Central memory CD4-positive, alpha-beta T cell (primary cell): ENCODE measurements at places on chromosomes 3 and 15.

DNA sequence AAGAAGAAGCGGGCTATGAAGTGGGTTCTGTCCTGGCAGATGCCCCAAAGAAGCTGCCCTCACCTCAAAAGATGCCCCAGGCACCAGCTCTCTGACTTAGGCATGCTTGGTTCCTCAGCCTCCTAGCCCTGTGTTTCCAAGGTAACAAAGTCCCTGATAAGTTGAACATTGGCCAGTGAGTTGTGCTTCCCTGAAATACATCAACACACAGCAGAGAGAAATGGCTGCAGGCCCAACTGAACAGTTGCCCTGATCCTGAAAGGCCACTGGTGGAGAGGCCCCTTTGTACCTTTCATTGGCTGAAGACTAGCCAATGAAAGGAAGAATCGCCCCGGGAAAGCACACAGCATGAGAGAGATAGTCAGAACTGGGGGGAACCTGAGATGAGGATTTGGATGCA lies 169.9 kb upstream of the CTNNB1 start:
- DNase-seq: no peak

GRCh38 chr3:149553781-149554451 lies 79.4 kb downstream of the TM4SF4 start:
- no peak for DNase-seq

DNA sequence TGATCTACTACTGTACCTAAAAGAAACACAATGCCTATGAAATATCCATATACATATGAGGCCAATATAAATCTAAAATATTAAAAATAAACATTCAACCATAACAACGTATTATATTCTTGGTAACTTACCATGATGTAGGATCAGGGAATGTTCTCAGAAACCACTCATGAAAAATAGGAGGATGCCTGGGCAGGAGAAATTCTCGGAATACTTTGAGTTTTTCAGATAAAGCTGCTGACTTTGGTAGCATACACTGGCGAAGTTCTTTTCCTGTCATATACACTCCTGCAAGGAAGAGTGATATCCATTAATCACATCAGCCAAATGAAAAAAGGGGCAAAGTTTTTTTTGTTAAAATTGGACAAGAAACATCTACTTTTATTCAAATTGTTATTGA lies 11.3 kb upstream of the XRN1 start:
- no peak for DNase-seq

DNA sequence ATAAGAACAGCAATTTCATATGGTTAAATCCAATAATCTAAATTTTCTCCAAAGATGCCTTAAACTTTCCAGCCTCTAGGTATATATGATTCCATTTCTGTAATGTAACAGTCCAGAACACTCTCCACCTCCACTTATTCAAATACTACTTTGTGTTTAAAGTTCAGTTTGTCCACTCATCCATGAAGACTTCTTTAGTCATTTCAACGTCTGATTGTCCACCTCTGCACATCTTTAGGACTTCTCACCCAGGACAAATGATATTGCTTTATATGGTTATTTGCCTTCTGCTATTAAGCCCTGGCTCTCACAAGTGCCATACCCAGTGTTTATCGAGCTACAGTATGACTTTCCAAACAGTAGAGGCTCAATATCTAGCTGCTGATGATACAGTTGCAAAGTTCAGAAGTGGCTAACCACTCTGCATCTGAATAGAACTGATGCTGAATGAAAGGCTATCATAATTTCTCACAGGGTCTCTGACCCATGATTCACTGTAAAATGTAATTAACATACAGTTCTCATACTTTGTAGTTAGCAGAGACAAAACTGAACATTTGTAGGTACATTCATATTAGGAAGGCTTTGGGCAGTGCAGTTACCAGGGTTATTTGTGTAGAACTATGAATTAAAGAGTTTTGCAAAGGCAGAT lies 93.7 kb upstream of the MBNL1 start:
- no peak for DNase-seq

DNA sequence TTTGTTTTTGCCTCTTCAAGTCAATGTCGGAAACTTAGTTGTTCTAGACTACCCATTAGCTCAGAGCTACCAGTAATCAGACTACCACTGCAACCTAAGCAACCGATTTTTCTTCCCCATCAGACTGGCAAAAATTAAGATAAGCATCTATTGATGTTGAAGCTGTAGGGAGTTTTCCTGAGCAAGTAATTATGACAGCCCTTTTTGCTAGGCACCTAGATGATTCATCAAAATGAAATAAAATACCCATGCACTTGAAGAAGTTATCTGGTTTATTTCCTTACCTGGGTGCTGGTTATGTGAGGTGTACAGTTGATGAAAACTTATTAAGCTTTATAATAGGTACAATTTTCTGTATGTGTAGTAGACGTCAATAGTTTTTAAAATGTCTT lies 554 bp upstream of the COMMD4 start:
- no peak for DNase-seq

GRCh38 chr3:102129760-102130608 lies 280.7 kb downstream of the NFKBIZ start:
- DNase-seq: no peak

DNA sequence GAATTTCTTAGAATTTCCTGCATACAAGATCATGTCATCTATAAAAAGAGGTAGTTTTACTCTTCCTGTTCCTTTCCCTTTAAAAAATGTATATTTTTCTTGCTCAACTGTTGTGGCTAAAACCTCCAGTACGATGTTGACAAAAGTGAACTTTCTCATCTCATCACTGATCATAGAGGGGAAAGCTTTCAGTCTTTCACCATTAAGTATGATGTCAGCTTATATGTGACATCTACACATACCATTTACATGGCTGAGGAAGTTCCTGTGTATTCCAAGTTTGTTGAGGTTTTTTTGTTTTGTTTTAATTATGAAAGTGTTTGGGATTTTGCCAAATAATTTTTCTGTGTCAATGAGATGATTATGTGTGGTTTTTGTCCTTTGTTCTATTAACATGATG lies 173.6 kb downstream of the PLD1 start:
- no peak for DNase-seq

GRCh38 chr3:162111861-162112260 lies 615.3 kb downstream of the OTOL1 start:
- no peak for DNase-seq

DNA sequence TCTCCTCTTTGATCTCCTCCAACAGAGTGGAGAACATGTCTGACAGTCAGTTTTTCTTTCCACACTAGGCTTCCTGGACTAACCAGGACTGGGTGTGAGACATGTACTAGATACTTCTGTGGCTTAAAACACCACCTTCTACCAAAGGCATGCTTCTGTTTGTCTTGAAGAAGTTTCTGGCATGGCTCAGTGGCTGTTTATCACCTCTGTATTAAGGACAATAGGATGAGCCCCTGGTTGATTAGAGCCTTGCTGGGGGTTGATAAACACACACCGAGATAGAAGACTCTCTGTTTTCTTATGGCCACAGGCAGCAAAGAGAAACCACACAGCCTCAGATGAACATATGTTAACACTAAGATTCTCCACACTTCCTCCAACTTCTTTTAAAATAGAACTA lies 40.5 kb downstream of the SV2B start:
- no peak for DNase-seq

DNA sequence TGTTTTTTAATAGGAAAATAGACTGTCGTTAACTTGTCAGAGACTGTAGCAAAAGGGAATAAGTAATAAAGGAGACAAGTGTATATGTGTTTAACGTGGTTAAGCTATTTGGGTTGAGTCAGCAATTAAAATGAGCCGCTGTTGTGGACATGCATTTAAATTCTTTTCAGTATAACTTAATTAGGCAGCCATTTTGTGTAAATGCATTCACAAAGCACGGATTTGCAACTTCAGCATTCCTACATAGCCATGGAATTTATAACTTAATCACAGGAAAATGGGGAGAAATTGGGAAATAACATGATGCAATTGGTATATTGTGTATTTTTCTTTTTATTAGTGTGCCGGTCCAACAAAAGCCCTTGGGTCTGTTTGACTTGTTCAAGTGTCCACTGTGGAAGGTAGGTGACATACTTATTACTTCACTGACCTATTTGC lies 27.9 kb downstream of the USP3 start:
- DNase-seq: no peak

DNA sequence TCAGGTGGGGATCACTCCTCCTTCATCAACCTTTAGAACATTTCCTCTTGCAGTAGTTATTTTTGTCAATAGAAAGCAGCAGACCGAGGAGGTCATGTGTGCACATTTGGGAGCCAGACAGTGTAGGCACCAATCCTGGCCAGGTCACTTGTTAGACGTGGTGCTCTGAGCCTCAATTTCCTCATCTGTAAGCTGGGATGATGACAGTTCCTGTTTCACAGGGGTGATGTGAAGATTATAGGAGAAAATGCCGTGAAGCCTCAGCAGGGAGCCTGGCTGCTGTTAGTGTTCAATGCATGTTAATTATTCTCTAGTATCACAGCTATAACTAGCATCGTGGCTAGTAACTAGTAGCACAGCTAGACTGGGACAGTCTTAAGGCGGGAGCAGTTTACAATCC lies 64.7 kb downstream of the ATP2B2 start:
- no peak for DNase-seq

- DNase-seq: no peak
These were observed 4.1 kb upstream of the HLTF start for GRCh38 chr3:149090461-149090860.

DNA sequence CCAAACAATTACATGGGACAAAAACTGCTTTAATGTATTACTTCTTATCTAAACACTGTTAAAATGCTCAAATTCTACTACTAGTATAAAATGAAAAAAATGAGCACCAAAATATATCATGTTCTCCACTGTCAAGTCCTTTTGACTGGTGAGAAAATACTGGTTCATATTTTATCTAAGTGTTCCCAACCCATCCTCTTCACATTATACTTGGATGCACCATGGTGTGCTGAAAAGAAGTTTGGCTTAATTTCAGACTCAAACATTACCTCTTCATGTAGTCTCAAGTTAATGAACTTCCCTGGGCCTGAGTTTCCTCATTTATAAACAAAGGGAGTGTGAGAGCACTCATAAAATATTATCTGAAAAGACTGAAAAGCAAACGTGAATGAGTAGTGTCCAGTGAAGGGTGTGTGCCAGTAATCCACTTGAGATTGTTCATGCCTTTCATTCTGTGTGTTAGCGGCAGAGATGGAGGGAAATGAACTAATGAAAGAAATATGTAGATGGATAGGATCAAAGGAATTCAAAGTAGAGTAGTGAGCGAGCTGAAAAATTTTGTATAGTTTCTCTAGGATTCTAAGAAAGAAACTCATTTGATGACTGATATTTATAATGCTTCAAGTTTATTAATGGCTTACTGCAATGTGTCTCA lies 263.2 kb downstream of the NLGN1 start:
- DNase-seq: no peak

DNA sequence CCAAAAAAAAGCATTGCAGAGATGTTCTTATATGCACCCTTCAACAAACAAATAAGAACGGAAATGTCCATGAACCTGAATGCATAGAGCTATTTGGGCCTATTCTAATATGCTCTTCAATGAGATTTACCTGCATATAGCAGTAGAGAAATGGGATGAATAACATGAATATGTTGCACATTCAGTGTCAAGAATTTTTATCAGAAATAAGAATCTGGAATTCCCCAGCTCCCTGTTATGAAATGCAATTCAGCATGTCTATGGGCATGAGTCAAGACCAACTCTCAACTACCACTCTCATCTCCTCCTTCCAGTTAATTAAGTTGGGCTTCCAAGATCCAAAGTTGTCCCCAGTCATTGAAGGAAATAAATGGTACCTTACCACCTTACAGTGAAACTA lies 133.7 kb upstream of the ALCAM start:
- no peak for DNase-seq

- no peak for DNase-seq
These were observed 120.0 kb downstream of the SSR3 start for GRCh38 chr3:156434921-156435320.

GRCh38 chr3:58556001-58556400 lies 19.0 kb upstream of the ACOX2 start:
- DNase-seq: no peak

DNA sequence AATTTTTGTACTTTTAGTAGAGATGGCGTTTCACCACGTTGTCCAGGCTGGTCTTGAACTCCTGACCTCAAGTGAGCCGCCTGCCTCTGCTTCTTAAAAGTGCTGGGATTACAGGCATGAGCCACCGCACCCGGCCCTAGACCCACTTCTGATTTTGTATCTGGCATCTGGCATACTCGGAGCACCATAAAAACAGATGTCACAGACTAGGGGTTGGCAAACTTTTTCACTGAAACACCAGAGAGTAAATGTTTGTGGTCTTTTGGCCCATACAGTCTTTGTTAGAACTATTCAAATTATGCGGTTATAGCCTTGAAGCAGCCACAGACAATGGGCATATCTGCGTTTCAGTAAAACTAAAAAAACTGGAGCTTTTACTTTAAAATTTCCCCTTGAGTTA lies 110.7 kb downstream of the TJP1 start:
- no peak for DNase-seq

DNA sequence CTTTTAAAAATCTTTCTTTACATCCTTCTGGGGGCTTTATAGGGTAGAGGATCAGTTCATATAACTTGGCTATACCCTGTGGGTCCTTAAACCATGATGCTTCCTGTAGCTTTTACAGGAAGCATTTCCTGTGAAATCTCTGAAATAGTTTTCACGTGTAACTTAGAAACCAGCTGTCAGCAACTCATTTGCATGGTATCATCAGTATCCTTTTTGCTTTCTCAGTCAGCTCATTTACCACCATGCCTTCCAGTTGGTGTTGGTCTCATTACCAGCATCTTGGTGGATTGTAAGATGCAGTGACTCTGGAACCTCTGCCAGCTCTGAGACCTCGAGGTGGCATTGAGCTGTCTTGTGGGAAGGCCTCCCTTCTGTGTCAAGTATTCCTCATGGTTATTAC lies 96.7 kb upstream of the MYZAP start:
- DNase-seq: no peak

GRCh38 chr3:155996882-155997281 lies 123.5 kb upstream of the KCNAB1 start:
- no peak for DNase-seq

- DNase-seq: no peak
These were observed 65.2 kb downstream of the MYLK start for GRCh38 chr3:123818921-123819429.

DNA sequence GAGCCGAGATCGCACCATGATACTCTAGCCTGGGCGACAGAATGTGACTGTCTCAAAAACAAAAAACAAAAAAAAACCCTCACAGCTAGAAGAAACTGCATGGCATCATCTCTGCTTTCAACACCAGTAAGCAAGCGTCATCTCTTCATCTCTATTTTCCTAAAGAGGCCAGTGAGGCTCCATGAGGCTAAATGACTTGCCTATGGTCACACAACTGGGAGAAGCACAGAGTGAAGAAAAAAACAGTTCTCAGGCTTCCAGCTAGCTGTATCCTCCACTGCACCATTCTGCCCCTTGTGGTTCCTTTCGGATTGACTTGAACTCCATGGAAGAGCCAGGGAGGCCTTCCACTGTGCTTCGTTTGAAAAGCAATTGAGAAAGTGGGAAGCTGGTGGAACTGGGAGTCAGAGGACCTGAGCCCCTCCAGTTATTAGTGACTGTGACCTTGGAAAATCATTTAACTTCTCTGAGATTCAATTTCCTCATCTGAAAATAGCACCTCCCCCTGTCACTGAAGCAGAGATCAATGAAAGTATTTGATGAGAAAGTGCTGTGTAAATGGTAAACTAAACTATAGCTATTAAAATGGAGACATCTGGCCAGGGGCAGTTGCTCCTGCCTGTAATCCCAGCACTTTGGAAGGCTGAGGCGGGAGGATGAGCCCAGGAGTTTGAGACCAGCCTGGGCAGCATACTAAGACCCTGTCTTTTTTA lies 32.1 kb upstream of the DENND4A start:
- no peak for DNase-seq
